Central memory CD4-positive, alpha-beta T cell (primary cell): ENCODE measurements at places on chromosomes 13 and 19.

DNA sequence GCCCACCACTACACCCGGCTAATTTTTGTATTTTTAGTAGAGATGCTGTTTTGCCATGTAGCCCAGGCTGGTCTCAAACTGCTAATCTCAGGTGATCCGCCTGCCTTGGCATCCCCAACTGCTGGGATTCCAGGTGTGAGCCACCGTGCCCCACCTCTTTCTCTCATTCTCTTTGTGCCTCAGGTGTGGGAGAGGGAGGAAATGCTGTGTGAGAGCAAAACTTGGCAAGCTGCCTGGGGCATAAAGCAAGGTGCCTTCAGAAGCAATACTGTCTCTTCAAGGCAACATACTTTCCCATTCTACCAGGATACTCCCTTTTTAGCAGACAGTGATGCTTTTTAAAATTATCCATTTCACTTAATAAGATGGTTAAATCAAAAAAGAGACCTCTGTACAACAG lies 53.2 kb upstream of the RFC3 start:
- DNase-seq: no peak

DNA sequence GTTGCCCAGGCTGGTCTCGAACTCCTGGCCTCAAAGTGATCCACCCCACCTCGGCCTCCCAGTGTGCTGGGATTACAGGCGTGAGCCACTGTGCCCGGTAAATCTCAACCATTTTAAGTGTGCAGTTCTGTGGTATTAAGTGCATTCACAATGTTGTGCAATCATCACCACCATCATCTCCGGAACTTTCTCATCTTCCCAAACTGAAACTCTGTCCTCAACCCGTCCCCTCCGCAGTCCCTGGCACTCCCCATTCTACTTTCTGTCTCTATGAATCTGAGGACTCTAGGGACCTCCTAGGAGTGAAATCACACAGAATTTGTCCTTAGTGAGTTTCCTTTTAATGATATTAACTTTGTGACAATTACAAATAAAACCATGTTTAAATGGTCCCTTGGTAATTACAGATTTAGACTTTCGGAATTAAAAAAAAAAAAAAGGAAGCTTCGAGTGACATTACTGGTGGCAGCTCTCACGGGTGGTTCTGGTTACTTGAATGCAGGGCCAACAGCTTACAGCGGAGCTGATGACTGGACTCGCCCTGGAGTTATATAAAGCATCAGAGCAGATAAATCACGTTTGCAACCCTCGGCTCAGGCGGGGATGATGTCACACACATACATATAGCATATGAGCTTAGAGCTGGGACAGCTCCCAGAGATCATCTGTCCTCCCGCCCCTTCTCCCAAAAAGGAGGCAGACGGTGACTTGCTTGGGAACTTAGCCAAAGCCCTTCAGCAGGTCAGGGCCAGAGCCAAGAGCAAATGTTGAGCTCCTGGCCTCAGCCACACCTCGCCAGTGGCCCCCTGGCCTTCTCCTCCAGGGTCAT lies 89.8 kb downstream of the ZNF557 start:
- no peak for DNase-seq

GRCh38 chr19:1472231-1473084 lies 6.6 kb downstream of the C19orf25 start:
- no peak for DNase-seq

GRCh38 chr19:29315556-29316190 lies 102.7 kb upstream of the UQCRFS1 start:
- no peak for DNase-seq

- DNase-seq: peak; percentile 25
These were observed 11.4 kb downstream of the LPAR6 start for GRCh38 chr13:48401480-48401879.

- DNase-seq: no peak
These were observed 19.8 kb downstream of the PROZ start for GRCh38 chr13:113178070-113178895.

DNA sequence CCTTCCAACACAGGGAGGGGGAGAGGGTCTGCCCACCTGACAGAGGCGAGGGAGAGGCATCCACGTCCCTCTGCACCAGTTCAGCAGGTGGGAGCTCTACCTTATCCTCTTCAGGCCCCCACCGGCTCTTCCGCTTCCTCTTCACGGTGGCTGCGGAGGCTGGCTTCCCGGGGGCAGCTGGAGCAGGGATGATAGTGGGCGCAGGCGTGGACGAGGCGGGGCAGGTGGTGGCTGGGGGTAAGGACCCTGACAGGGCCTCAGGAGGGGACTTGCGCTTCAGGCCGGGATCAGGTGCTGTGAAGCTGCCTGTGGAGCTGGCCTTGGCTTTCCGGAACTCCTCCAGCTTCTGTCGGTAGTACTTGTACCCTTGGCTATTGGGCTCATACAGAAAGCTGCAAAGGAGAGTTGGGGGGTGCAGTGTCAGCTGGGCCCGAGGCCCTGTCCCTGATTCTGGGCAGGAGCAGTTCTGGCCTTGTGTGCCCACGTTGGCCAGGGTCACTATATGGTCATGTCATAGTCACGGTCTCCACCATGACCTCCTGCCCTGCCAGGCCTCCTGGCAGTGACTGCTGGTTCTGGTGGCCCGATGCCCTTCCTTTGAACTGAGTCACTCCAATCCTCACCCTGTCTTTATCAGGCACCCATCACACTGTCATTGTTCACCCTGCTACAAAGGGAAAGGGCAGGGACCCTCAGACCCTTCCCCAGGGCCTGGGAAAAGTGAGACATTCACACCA lies 23.2 kb downstream of the SUGP1 start:
- no peak for DNase-seq

DNA sequence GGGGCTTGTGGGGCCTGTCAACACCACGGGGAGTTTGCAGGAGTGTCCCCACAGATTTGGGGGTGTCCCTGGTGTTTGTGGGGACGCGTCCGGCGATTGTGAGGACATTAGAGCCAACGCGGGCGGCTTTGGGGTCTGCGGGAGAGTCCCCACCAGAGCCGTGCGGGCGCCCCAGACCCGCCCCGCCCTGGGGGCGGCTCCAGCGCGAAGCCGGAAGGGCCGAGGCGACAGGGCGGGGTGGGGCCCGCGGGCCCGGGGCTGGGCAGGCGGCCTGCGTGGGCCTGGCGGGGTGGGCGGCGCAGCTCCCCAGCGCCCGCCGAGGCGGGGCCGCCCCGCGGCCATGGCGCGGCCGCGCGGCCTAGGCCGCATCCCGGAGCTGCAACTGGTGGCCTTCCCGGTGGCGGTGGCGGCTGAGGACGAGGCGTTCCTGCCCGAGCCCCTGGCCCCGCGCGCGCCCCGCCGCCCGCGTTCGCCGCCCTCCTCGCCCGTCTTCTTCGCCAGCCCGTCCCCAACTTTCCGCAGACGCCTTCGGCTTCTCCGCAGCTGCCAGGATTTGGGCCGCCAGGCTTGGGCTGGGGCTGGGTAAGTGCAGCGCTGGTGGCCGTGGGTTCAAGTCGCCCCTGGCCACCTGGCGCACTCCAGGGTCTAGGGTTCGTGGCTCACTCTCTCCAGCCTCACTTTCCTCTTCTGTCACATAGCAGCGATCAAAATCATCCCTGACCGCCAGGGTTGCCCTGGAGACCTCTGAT lies 10.3 kb downstream of the PDE4A start:
- no peak for DNase-seq
